NCI-H510A treated with DMSO at 0.1 percent for 48 hours (cell line): ENCODE measurements at places on chromosomes 3 and 15.

- DNase-seq, result no peak
Measured at GRCh38 chr15:66633041-66633937, 67.5 kb upstream of the LCTL start.

DNA sequence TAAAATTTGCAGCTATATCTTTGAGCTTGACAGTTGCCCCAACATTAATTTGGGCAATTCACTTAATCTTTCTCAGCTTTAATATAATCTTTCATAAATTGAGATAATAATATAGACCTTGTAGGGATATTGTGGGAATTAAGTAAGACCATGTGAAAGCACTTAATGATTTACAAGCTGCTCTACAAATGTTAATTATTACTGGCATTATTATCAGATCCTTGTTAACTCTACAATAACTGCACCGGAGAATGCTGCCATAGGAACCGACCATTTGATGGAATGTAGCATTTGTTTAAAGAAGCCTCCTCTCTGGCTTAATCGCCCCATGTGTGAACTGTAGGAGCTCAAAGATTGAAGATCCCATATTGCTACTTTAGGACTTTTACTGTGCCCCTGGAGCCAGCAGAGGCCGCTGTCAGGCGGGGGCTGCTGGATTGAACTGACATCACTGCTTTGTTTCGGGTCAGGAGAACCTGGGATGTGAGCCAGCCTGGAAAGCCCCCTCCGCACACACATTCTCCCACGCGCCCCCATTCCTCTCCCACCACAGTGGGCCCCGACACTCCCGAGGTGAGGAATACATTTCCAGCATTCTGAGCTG is 154.2 kb upstream of the TNIK start:
- DNase-seq, result no peak

DNA sequence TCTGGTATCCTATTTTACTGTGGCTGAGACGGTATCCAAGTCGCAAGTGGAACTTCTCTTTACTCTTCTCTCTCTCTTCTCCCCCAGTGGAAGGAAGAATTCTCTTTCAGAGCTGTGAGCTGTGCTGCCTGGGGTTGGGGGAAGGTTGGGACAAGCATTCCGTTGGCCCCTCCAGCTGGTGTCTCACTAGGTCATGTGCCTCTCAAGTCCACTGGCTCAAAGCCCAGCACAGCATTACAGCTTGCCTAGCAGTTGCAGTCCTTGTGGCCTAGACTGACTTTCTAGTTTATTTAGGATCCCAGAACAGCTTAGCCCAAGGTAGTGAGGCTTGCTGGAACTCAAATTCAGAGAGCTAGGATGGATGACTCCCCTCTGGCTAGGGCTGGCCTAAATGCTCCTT is 76.1 kb upstream of the SPATA16 start:
- DNase-seq, result no peak

DNA sequence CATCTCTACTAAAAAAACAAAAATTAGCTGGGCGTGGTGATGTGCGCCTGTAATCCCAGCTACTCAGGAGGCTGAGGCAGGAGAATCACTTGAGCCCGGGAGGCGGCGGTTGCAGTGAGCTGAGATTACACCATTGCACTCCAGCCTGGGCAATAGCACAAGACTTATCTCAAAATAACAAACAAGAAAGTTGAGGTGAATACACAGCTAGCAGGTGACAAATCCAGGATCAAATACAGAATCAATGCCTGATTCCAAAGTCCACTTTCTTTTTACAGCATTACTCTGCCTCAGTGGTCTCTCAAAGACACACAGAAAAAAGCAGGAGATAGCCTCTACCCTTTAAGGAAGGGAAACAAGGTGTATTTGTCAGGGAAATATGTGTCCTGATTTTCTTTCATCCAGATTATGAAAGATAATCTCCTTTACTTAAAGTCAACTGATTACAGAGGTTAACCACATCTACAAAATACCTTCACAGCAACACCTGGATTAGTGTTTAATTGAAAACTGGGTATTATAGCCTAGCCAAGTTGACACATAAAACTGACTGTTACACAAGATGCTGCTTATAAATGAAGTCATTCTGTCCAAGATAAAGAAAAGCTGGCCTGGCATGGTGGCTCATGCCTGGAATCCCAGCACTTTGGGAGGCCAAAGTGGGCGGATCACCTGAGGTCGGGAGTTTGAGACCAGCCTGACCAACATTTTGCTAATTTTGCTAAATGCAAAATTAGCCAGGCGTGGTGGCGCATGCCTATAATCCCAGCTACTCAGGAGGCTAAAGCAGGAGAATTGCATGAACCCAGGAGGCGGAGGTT is 4.0 kb upstream of the SLC25A38 start:
- no peak for DNase-seq

DNA sequence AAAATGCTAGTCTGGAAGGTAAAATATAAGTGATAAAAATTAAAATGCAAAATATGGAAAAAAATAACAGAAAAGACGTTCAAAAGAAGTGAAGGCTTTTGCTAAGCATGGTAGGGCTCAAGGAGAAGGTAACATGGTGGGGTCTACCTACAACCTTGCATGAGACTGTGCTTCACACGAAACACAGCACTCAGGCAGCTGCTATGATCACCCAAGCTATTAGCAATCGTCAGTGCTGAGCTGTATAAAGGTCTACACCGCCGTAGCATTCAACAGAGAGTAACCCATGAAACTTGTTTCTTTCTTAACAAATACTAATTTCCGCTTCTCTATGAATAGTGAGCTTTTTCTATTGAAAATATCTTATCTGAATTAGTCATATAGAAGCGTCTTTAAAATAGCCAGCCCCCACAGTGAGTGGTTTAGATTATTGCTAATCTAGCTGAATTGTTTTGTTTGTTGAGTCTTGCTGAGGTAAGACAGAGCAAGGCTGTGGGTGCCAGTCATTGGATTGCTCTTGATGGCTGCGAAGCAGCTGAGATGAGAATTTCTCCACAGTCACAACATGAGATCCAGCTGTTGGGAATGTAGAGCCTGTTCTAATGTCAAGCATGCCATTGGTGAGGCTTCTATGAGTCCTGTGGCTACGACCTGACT is 230.0 kb downstream of the KLF13 start:
- no peak for DNase-seq

GRCh38 chr15:98708037-98708590 is 59.8 kb downstream of the IGF1R start:
- DNase-seq, result no peak

DNA sequence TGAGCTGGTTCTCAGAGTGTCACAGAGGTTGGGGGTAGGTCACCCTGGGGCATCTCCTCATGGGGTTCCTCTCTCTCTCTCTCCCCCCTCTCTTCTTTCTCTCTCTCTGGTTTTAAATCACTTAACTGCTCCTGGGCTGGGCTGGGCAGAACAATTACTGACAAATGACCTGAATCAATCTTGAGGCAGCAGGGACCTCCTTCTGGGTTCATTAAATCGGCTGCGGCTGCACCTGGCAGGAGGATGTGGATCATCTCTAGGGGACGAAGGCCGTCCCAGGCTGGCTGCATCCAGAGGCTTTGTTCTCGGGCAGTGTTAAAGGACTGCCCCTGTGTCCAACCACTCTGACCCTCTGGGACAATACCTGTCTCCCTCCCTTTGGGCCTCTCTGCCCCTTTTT is 143.1 kb downstream of the TLE3 start:
- DNase-seq, result no peak

DNA sequence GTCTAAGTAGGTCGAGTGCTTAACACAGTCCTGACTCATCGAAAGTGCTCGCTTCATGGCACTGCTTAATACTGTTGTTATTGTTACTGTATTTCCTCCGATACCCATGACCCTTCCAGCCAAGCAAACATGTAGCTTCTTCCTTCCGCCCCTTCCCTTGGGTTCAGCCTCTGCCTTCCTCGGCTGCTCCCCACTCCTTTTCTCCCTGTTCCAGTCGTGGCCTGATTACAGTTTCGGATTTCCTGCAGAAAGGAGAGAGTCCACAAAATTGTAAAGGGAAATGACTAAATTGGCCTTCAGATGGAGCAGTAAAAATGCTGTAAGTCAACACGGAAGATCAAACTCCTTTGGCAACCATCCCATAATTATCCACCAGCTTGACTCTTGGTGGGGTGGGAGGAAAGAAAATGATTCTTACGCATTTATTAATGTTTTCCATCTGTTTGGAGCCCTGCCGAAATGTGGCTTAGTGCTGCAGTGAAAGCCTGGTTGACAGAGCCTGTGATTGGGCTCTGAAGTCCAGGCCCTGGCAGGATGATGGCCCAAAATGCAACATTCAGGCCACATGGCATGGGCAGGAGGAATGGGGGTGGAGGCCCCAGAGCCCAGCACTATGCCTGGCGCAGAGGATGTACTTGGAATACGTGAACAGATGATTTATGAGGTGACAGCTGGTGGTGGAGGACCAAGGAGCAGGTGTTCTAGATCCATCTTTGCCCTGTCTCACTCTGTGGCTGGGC is 37.6 kb downstream of the FAM3D start:
- no peak for DNase-seq

DNA sequence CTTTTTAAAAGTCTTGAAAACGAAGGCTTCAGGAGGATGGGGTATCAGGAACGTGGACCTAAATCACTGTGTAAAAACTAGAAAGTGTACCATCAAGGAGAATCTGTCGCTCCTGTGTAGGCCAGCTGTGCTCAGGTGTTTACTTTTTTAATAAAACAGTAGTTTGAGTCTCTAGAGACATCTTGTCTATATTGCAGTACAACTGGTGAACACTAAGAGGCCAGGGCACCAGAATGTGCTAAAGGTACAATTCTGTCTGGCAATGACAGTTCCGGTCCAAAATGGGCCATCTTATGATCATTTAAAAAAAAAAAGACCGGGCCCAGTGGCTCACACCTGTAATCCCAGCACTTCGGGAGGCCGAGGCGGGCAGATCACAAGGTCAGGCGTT is 61.8 kb upstream of the MCF2L2 start:
- DNase-seq, result no peak

GRCh38 chr15:99995543-99995942 is 262.3 kb upstream of the LYSMD4 start:
- no peak for DNase-seq

DNA sequence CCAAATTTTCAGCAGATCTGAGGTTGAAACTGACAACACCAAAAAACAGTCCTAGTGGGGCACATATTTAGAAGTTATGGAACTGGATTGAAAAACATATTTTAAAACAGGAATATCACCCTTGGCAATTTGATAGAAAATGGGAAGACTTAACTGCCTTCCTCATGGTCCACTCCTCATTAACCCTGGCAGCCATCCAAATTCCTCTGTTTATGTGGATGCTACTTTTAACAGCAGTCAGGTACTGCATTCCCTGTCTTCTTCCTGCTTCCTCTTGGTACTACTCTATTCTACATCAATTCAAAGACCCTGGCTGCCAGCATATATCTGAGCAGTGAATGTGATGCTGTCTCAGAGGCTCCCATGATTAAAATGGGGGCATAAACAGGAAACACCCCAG is 54.3 kb downstream of the PDE8A start:
- peak; percentile 6 for DNase-seq

DNA sequence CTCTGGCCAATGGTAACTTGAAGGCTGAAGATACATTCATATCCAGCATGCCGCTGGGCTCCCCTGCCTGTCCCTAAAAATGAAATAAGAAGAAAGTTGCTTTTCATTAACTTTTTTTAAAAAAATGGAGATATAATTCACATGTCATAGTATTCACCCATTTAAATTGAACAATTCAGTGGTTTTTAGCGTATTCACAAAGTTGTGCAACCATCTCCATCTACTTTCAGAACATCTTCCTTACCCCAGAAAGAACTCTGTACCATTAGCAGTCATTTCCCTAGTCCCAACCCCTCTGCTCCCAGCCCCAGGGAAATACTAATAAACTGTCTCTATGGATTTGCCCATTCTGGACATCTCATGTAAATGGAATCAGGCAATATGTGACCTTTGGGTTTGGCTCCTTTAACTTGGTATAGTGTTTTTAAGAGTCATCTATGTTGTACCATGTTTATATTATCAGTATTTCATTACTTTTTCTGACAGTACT is 55.8 kb upstream of the GATM start:
- DNase-seq, result no peak

DNA sequence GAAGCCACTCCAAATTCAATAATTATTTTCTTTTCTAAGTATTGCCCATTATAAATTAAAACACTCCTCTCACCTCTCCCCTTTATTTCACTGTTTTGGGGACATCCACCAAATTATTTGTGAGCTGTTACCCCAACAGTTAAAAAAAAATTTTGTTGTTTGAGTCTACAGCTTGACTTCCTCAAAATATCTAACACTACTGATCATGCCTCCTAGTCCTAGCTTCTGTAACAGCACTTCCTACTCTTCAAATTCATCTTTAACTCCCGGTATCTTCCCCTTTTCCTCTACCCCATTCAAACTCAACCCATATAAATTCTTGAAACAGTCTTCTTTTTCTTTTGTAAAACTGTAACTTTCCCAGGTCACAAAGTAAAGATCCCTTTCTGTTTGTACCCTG is 15.9 kb downstream of the PARL start:
- no peak for DNase-seq

GRCh38 chr3:158875700-158876099 is 73.8 kb downstream of the MFSD1 start:
- DNase-seq, result no peak

DNA sequence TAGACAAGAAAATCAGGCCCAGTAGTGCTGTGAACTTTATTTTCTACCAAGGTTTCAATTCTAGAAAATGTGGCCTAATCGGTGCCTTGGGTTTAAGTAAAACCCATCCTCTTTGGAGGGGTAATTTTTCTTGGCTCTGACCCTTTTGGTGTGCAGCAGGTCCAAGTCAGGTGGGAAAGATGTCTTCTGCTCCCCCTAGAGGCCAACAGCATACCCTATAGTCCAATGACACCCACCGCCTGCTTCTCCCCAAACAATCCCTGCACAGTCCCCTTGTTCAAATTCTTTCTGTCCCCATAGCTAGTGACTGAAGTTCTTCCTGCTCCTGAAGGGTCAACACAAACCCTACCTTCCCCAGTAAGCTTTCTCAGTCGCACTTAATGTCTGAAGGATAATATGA is 261.8 kb upstream of the GOLGA6L4 start:
- no peak for DNase-seq

- DNase-seq, result peak; percentile 69
Measured at GRCh38 chr3:149657926-149658743, at the start of gene WWTR1. Gene WWTR1 (minus strand): TSS chr3:149658025. CDS start chr3:149657306, 719 bp downstream.

- DNase-seq, result no peak
Measured at GRCh38 chr15:68210821-68211655, 5.9 kb upstream of the CALML4 start.

DNA sequence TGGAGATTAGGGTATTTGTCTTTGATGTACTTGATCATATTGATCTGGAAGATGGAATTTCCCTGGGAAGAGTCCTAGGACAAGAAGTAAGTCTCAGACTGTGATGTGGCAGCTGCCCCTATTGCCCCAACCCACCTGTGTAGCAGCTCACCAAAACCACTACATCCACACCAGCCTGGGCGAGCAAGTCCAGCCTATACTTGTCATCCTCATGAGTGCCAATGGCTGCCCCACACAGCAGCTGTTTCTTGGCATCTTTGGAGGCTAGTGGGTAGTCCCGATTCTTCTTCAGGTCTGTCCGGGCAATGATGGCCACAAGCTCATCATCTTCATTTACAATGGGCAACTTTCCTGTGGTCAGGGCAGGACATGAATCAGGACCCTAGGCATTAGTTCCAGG is 2.7 kb downstream of the IMPDH2 start:
- no peak for DNase-seq
